ENCODE measurements at places on chromosomes 7 and 10.
A peak's percentile ranks its signal among the peaks of the same experiment; 100 is the strongest.

DNA sequence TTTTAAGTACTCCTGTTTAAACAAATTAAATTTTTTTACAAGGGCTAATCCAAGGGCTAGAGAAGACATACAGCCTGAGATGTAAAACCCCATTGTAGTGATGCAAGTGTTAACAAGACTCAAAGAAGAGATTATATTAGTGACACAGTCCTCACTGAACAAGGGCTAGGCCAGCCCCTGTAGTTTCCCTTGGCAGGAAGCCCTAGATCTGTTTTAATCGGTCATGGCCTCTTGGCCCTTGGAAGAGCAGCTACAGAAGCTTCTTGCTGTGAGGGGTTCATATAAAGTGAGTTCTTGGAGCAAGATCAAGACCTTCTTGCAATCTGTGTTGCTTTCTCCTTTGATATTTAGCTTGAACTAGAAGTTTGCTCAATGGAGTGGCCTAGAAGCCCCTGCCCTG lies 1339.4 kb downstream of the XPNPEP1 start:
- no peak for DNase-seq

- DNase-seq: no peak
Observed at GRCh38 chr10:122255509-122256301, 15.4 kb upstream of the BTBD16 start.

DNA sequence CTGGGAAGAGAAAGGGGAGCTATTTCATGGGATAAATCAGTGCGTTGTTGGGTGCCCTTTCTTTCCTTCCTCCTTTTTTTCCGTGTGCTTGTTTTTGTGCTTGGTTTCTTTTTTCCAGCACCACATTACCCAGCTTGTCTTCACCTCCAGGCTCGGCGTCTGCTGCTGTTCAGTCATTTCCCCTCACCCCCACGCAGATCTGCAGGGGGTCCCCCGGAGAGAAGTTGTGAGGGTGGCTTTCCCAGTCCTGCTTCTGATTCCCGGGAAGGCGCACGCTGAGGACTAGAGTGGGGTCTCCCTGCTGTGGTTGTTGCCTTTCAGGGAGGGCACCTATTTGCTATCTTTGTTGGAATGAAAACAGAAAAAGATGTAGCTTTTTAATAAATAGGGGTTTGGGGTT lies 1.6 kb downstream of the CAMK1D start:
- no peak for DNase-seq

GRCh38 chr7:70670288-70670687 lies 461.7 kb upstream of the GALNT17 start:
- no peak for DNase-seq

- DNase-seq: peak; percentile 2
Observed at GRCh38 chr10:51389415-51390321, 309.7 kb downstream of the CSTF2T start.

- DNase-seq: no peak
Observed at GRCh38 chr7:77479536-77480088, 57.5 kb upstream of the PTPN12 start.

DNA sequence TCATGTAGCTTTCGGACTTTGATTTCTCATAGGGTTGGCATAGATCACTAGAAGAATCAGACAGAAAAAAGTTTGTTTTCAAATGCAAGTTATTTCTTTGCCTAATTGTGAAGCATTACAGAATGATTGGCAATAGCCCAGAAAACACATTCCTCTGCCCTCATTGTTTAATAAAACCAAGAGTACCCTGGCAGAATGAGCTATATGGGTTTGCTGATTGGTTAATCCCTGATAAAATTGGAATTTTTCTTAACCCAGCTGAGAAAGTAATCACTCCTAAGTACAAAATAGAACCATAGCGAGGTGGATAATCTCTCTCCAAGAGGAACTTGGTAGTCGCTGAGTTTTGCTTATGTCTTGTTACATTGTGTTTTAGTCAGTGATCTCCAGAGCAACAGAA lies 30.9 kb upstream of the CREB5 start:
- no peak for DNase-seq

DNA sequence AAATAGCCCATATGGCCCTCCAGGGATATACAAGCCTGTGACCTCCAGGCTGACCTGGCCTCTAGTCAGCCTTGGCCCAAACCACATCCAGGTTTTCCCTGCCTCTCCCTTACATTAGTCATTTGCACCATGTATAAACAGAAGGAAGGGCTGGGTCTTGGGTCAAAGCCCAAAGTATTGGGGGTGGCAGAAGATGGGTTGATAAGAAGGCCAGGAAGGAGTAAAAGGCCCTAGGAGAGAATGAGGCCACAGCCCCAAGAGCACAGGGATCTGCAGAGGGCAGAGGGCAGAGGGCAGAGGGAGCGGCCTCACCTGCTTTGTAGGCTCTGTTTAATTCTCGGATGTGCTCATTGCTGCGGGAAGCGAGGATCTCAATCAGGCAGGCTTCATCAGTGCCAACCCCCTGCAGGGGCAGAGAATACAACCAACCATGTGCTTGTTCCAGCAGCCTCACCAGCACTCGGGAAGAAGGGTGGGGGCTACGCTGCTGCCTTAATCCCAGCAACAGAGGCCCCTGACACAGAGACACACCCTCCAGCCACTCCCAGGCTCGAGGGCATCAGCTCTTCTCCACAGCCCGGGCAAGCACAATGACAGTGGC lies 31.3 kb downstream of the PLAC9 start:
- DNase-seq: no peak

DNA sequence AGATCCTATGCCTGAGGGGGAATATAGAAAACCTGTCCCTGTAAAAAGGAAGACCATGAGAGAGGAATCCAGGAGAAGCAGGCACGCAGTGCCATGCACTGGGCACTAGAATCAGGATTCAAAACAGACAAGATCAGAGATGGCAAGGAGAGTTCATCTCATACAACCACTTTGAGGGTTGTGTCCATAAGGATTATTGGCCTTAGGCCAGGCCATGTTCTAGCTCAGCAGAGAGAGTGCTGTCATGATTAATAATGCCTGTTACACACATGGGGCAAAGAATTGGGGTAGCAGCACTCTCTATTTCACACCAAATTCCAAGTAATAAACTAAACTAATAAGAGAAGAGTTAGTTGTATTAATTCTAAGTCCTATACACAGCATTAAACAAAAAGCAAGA lies 29.1 kb downstream of the EZH2 start:
- no peak for DNase-seq

GRCh38 chr7:117205873-117206272 lies 117.0 kb downstream of the WNT2 start:
- no peak for DNase-seq

DNA sequence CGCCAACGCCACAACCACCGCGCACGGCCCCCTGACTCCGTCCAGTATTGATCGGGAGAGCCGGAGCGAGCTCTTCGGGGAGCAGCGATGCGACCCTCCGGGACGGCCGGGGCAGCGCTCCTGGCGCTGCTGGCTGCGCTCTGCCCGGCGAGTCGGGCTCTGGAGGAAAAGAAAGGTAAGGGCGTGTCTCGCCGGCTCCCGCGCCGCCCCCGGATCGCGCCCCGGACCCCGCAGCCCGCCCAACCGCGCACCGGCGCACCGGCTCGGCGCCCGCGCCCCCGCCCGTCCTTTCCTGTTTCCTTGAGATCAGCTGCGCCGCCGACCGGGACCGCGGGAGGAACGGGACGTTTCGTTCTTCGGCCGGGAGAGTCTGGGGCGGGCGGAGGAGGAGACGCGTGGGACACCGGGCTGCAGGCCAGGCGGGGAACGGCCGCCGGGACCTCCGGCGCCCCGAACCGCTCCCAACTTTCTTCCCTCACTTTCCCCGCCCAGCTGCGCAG lies 424 bp downstream of the EGFR start:
- no peak for DNase-seq

All from stimulated activated CD8-positive, alpha-beta memory T cell treated with anti-CD3 and anti-CD28 coated beads, Interleukin-7, amount 100 ng/mL, for 48 hours (primary cell).